Retina (tissue), 1 donor: ENCODE measurements at places on chromosomes 13 and 19.
A peak's percentile ranks its signal among the peaks of the same experiment; 100 is the strongest.

DNA sequence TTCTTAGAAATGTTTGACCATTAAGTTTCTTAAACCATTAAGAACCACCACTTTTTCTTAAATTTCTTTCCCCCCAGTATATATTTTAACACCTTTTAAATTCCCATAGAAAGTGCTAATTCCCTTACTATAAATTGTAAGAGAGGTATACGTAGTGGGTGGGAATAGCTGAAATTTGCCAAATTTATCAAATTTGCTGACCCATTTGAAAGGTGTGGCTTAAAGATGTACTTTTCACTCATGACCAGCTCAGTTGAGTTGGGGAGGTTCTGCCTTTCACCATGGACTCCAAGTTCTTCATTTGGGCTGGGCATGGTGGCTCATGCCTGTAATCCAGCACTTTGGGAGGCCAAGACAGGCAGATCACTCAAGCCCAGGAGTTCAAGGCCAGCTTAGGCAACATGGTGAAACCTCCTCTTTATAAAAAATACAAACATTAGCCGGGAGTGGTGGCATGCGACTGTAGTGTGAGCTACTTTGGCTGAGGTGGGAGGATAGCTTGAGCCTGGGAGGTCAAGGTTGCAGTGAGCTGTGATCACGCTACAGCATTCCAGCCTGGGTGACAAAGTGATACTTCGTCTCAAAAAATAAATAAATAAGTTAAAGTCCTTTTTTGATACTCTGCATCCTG, 133.2 kb downstream of the MRPL57 start:
- no peak for DNase-seq

DNA sequence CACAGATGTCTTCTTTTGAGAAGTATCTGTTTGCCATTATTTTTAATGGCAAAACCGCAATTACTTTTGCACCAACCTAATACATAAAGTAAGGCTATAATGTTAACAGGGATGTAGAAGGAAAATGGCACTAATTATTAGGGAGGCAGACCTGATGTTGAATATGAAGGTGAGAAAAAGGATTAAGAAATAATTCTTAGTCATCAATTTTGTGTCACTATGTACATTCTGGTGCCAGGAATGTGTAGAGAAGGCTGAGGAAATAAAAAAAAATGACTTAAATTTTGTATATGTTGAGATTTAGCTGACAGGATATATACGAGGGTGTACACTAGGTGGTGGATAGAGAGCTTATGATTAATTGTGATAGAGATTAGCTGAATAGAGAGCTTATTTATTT, 12.6 kb downstream of the ZNF585B start:
- DNase-seq, result no peak

DNA sequence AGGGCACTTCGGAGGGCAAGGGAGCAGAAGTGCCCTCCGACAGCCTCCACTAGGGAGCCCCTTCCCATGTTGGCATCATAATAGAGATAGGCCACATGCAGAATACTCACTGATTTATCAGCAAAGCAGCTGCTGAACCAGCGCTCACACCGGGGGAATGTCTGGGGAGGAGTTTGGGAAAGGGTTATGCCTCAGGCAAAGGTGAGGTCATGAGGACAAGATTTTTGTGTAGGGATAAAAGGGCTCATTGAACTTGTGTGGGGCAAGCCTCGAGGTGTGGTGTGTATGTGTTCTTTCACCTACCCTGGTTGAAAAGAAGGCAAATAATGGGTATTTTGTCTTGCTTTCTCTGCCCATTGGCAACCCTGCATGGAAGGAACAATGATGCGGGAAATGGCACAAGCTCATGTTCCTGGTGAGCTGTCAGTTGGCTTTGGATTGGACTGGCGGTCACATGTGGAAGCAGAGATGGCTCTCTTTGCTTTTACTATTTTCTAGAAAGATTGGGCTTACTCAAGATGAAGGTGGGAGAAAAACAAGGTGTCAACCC, 39.1 kb upstream of the SLC7A9 start:
- DNase-seq, result no peak

- no peak for DNase-seq
Observed at GRCh38 chr13:58085819-58086218, 454.3 kb downstream of the PCDH17 start.

GRCh38 chr19:13717194-13717643, 47.1 kb upstream of the MRI1 start:
- DNase-seq, result peak; percentile 19

DNA sequence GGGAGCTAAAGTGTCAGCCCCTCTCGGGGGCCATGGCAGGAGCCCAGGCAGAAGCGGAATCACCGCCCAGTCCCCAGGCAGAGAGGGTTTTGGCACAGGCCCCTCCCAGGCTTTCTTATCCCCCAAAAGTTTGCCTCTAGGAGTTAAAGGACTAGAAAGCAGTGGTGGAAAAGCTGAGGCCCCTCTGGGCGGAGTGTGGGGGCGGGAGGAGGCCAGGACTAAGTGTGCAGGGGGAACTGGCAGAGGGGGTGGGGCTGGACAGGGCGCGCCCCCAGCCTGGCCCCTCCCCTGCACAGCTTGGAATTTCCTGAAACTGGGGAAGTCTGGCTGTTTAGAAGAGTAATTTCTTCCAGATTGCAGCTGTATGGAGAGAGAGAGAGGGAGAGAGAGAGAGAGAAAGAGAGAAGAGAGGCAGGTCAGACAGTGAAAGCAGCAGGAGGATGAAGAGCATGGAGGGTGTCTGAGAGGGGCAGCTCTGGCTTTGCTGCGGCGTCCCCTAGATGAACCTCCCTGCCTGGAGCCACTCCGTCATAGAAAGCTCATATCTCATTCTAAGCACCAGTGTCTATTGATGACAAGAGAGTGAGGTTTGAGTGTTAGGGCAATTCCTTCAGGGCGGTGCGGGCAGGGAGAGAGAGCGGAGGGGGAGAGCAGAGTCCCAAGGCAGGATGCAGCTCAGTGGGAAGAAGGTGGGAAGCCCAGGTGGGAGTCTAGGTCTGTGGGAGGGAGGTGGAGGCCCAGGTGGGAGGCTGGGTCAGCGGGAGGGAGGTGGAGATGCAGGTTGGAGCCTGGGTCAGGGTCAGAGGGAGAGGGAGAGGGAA, at the start of gene CDC42EP5:
Gene CDC42EP5 (minus strand): TSS at position 226 of the 821 bp plus-strand sequence. CDS start 7,749 bp downstream, outside the sequence.
- DNase-seq, result peak; percentile 40

GRCh38 chr13:25662516-25662915, 290.7 kb downstream of the ATP8A2 start:
- DNase-seq, result no peak

- no peak for DNase-seq
Observed at GRCh38 chr19:5005096-5005495, 36.2 kb downstream of the KDM4B start.

- no peak for DNase-seq
Observed at GRCh38 chr13:78593129-78593528, 10.2 kb downstream of the POU4F1 start.

GRCh38 chr19:29266603-29267002, 53.7 kb upstream of the UQCRFS1 start:
- DNase-seq, result no peak

GRCh38 chr19:49567861-49568441, 12.4 kb downstream of the NOSIP start:
- DNase-seq, result no peak

- DNase-seq, result no peak
Observed at GRCh38 chr13:34502621-34503020, 439.4 kb upstream of the NBEA start.

- DNase-seq, result no peak
Observed at GRCh38 chr13:65966991-65967451, 1263.1 kb downstream of the PCDH9 start.

- DNase-seq, result no peak
Observed at GRCh38 chr13:114134944-114135610, 2.7 kb upstream of the RASA3 start.

DNA sequence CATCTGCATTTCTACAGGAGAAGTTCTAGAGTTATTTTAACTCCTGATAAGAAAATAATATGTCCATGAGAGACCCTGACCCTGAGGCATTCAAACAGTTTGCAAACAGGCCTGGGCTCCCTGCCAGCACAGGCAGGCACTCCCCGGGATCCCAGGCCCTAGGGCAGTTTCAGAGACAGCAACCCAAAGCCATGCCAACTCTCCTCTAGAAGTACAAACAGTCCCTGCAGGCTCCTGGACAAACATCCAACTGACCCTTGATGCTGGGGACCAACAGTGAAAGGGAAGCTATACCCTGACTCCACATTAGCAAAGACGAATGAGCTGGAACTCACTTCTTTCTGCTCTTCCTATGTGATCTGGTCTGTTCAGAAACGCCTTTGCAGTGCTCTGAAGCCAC, 44.8 kb downstream of the CCDC70 start:
- no peak for DNase-seq

- DNase-seq, result no peak
Observed at GRCh38 chr13:98189841-98190505, 12.9 kb upstream of the RNF113B start.
